Mesangial cell (primary cell): ENCODE measurements at places on chromosomes 3 and 15. TPM values are rescaled to one million over a fixed set of nuclear protein-coding genes. Genes with fewer than 3 reads are reported as not detected.

The DZIP1L gene
- total RNA-seq: 13.0 and 16.9 TPM in 2 replicates

The IP6K2 gene
- 60.1 and 76.3 TPM in 2 replicates for total RNA-seq

The CTXND1 gene
- total RNA-seq: not detected in 2 replicates

The RAB6B gene
- total RNA-seq: 1.3 and 3.3 TPM in 2 replicates

The CPNE4 gene
- total RNA-seq: 0.16 TPM in 1 of 2 replicates, not detected in the other

The CTXN2 gene
- under 0.01 TPM in 1 of 2 replicates, not detected in the other for total RNA-seq

The C3orf20 gene
- total RNA-seq: not detected in 2 replicates

The GJD2 gene
- not detected in 2 replicates for total RNA-seq

The SPESP1 gene
- 1.3 and 3.4 TPM in 2 replicates for total RNA-seq

The CHRM5 gene
- total RNA-seq: under 0.01 TPM in 1 of 2 replicates, not detected in the other

The FES gene
- 12.9 and 24.5 TPM in 2 replicates for total RNA-seq

The TRANK1 gene
- 2.4 and 9.6 TPM in 2 replicates for total RNA-seq

The FBXW12 gene
- total RNA-seq: 0.25 TPM in 1 of 2 replicates, not detected in the other

The STXBP5L gene
- total RNA-seq: under 0.01 TPM in 1 of 2 replicates, not detected in the other

The RAD18 gene
- total RNA-seq: 4.8 and 17.9 TPM in 2 replicates
